ENCODE measurements at places on chromosomes 5 and 9. TPM values are rescaled to one million over a fixed set of nuclear protein-coding genes. Genes with fewer than 3 reads are reported as not detected.

The PCDHGB4 gene
- total RNA-seq: 3.6 TPM

The DEPDC1B gene
- 2.4 TPM for total RNA-seq

The PLPP7 gene
- 15.8 TPM for total RNA-seq

The CCDC152 gene
- total RNA-seq: not detected

The GABRG2 gene
- total RNA-seq: not detected

The TAF9 gene
- total RNA-seq: 6.3 TPM

The SMIM33 gene
- total RNA-seq: not detected

The OR1J2 gene
- total RNA-seq: not detected

The SPINK7 gene
- not detected for total RNA-seq

The HAVCR1 gene
- not detected for total RNA-seq

The SNAPC3 gene
- total RNA-seq: 8.8 TPM

The MYMK gene
- not detected for total RNA-seq

The PCDHB4 gene
- 5.1 TPM for total RNA-seq

The CAMK4 gene
- total RNA-seq: under 0.01 TPM

The HRCT1 gene
- 32.7 TPM for total RNA-seq

The TXNDC8 gene
- not detected for total RNA-seq

The TOR1B gene
- 51.7 TPM for total RNA-seq

The NAIF1 gene
- total RNA-seq: 48.2 TPM

The CEP72 gene
- total RNA-seq: 0.32 TPM

The ENTREP1 gene
- 4.2 TPM for total RNA-seq

The TRIO gene
- total RNA-seq: 262 TPM

The SPATA31C1 gene
- total RNA-seq: not detected

The PLAC8L1 gene
- total RNA-seq: not detected

The DDX4 gene
- not detected for total RNA-seq

The PCDHA8 gene
- total RNA-seq: not detected

The SREK1 gene
- total RNA-seq: 31.6 TPM

The LRRC70 gene
- total RNA-seq: 11.8 TPM

The SLC6A18 gene
- not detected for total RNA-seq

The EIF4E1B gene
- total RNA-seq: not detected

The RLN1 gene
- not detected for total RNA-seq

The IL4 gene
- total RNA-seq: not detected

The GHR gene
- total RNA-seq: 6.4 TPM

The GLDC gene
- 0.64 TPM for total RNA-seq

The CD14 gene
- total RNA-seq: 122 TPM

The ARL14EPL gene
- total RNA-seq: not detected

The C5 gene
- 1.5 TPM for total RNA-seq

The SOX30 gene
- total RNA-seq: not detected

The PCDHA9 gene
- not detected for total RNA-seq

The RANBP3L gene
- not detected for total RNA-seq

The FOXD4 gene
- not detected for total RNA-seq

The PCA3 gene
- not detected for total RNA-seq

The CDHR2 gene
- total RNA-seq: not detected

The DRD1 gene
- 0.11 TPM for total RNA-seq

The NMUR2 gene
- not detected for total RNA-seq

The PPWD1 gene
- total RNA-seq: 28.6 TPM

The NIM1K gene
- total RNA-seq: not detected

The PTCH1 gene
- 25.2 TPM for total RNA-seq

The PROB1 gene
- total RNA-seq: 4.3 TPM

The SLC36A2 gene
- total RNA-seq: 0.75 TPM

The LCN2 gene
- total RNA-seq: not detected

The NAIP gene
- 8.7 TPM for total RNA-seq

The TAF1L gene
- total RNA-seq: not detected

The FBXL7 gene
- 30.4 TPM for total RNA-seq

The TMC1 gene
- not detected for total RNA-seq

The PPP3R2 gene
- not detected for total RNA-seq
